ENCODE measurements at places on chromosomes 2 and 18. TPM values are rescaled to one million over a fixed set of nuclear protein-coding genes. Genes with fewer than 3 reads are reported as not detected.

DNA sequence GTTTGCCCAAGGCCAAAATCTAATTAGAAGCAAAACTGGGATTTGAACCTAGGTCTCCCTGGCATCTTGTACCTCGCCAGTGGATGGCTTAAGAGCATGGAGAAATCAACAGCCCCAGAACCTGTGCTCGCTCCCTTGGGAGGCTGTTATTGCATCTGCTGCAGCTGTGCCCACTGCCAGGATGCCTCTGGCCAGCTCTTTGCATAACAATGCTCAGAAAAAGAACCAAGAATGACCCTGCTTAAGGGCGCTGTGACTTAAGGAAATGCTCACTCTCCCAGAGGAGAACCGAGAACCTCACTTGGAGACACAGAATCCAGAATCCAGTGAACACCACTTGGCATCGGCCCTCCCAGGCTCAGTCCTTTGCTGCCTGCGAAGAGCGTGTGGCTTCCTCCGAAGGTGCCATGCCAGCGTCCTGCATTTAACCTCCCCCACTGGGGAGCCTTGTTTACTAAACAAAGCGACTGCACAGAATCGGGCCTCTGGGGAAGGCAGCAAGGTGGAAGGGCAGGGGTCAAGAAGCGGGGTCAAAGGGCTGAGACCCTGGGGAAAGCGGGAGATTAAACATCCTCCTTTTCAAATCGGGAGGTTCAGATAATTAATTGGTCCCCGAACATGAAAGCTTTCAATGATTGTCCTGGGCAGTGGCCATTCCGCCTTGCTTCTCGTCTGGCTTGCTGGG lies 71.0 kb upstream of the BOD1L2 start:
- no peak for DNase-seq

DNA sequence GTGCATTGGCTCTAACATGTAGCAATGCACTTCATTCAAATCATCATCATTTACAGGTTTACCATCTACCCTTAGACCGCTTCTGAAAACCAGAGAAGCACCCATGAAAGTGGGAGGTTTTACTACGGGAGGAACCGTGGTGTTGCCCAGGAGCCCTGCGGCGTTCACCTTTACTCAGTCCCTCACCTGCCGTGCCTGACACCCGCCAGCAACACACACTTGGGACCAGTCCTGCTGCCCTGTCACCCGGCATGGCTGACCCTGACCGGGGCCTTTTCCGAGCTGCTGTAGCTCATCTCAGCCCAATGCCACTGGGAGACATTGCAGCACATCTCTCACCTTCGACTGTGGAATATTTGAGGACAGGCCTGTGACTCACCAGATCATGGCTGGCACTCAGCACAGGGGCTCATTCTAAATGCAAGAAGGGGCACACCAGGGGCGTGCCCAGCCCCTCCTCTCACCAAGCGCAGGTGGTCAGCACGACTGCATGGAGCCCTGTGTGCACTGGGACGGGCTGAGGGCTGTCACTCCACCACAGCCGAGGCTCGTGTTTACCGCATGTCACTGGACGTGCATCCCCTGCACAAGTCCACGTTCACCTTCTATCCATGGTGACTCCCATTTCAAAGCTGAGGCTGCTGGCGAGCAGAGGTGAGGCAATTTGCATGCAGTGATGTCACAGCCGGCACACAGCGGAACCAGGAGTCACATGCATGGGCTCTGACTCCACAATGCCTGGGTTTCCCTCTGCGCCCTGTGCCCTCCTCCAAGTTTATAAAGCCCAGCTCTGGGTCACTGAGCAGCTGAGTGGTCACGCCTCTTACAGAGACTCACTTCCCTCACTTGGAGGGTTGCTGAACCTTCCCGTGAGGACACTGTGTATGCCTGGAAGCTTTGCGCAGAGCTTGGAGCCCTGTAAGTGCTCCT lies 76.7 kb upstream of the SNTG2 start:
- no peak for DNase-seq

- no peak for DNase-seq
These were observed 44.3 kb downstream of the LPIN2 start for GRCh38 chr18:2968606-2969005.

GRCh38 chr18:76963936-76964335 lies 141.6 kb downstream of the ZNF236 start:
- DNase-seq = no peak

The GALM gene
- total RNA-seq = 114 TPM

The ITGB6 gene
- total RNA-seq = not detected

The TBC1D8 gene
- 8.3 TPM for total RNA-seq

The BUB1 gene
- 76.9 TPM for total RNA-seq

Measured in activated T-cell treated with anti-CD3 and anti-CD28 coated beads, Interleukin-2, amount 50 U/mL, for 72 hours (primary cell).